Activated CD8-positive, alpha-beta memory T cell treated with anti-CD3 and anti-CD28 coated beads, Interleukin-2, amount 10 ng/mL, durations not matched to agents 7 days and 5 days (primary cell): ENCODE measurements at places on chromosomes 5 and 9. TPM values are rescaled to one million over a fixed set of nuclear protein-coding genes. Genes with fewer than 3 reads are reported as not detected.

ESM1 gene
- total RNA-seq = 0.21 TPM

KIF24 gene
- total RNA-seq = 9.3 TPM

SARDH gene
- 0.38 TPM for total RNA-seq

AFAP1L1 gene
- total RNA-seq = not detected

LRRC19 gene
- not detected for total RNA-seq

UNC5A gene
- not detected for total RNA-seq

ELOVL7 gene
- total RNA-seq = 0.44 TPM

GRCh38 chr9:5714501-5715401 lies 85.8 kb downstream of the RIC1 start:
- H3K36me3 ChIP-seq = peaks cover 58% of the 10 kb centered on the region
- no peak overlapping the region for H3K4me3 ChIP-seq
- H3K27me3 ChIP-seq = no peaks in the 10 kb centered on the region
- H3K27ac ChIP-seq = no peak overlapping the region
- no peaks in the 10 kb centered on the region for H3K4me1 ChIP-seq
- no peak for DNase-seq

DNA sequence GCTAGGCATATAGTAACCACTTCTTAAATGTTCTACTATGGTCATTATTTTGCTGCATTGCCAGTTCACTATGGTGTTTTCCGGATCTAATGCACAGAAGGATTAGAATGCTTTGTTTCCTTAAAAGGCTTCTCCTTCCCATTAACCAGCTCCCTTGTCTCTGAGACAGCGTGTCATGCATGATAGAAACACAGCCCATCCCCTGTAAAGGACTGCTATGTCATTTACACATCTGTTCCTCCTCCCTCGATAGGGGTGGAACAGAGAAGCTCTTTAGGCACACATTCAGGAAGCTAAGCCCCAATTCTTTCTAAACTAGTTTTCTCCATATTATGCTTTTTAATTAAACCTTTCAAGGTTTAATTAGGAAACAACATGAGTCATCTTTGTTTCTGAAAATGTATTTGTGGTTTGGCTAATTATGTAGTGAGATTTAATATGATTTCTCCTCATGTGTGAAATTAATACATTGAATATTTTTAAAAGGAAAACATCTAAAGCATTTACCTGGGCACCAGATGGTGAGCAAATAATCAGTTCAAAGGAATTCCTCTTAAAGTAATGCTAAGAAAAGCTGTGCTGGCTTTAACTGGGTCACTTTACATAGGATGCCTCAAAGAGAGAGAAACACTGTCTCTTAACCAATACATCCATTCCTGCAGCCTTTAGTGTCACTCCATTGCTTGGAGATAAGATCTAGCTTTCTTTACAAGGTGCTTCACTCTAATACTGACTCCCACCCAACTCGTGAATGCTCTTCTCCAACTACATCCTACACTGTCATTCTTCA lies 133.3 kb upstream of the PPP1R2B start:
- no peaks in the 10 kb centered on the region for H3K4me1 ChIP-seq
- H3K27me3 ChIP-seq = peaks cover 2% of the 10 kb centered on the region
- H3K27ac ChIP-seq = no peak overlapping the region
- H3K36me3 ChIP-seq = no peaks in the 10 kb centered on the region
- no peak overlapping the region for H3K4me3 ChIP-seq

DNA sequence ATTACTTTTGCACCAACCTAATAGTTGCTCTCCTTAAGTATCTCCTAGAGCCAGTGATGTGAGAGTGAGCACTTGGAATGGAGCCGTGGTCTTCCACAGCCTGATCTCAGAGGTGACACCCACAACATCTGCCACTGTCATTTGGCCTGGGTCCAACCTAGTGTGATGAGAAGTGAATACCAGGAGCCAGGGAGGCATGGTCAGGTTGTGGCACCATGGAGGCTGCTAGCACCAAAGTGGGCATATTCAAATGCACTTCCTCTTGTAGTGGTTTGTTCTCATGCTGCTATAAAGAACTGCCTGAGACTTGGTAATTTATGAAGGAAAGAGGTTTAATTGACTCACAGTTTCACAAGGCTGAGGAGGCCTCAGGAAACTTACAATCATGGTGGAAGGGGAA lies 22.6 kb upstream of the CEP72 start:
- no peak for DNase-seq
- no peak overlapping the region for H3K27ac ChIP-seq
- H3K27me3 ChIP-seq = peaks cover 28% of the 10 kb centered on the region
- no peaks in the 10 kb centered on the region for H3K4me1 ChIP-seq
- H3K4me3 ChIP-seq = no peak overlapping the region
- H3K36me3 ChIP-seq = no peaks in the 10 kb centered on the region

DNA sequence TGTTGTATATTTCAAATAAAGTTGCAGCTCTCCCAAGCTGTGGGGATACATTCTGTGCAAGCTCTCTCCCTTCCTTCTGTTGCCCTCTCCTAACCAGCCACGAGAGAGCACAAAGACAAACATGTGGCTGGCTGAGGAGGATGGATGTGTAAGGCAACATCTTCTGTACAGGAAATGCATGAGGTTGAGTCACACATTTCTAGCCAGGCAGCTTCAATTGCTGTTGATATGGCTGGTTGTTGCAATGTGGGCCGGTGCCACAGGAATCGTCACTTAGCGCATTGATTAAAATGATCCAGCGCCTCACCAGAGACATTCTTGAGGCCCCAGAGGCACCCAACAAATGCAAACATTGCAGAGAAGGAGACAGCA lies 207.1 kb downstream of the ICE1 start:
- H3K27ac ChIP-seq = no peak overlapping the region
- no peaks in the 10 kb centered on the region for H3K27me3 ChIP-seq
- H3K4me3 ChIP-seq = no peak overlapping the region
- H3K36me3 ChIP-seq = no peaks in the 10 kb centered on the region

- H3K27me3 ChIP-seq = no peaks in the 10 kb centered on the region
- no peak overlapping the region for H3K4me3 ChIP-seq
- H3K4me1 ChIP-seq = no peaks in the 10 kb centered on the region
Observed at GRCh38 chr5:24135536-24135935, 509.2 kb downstream of the CDH10 start.

- no peaks in the 10 kb centered on the region for H3K36me3 ChIP-seq
- no peaks in the 10 kb centered on the region for H3K4me1 ChIP-seq
- H3K4me3 ChIP-seq = no peak overlapping the region
- H3K27ac ChIP-seq = no peak overlapping the region
Observed at GRCh38 chr5:127369796-127370195, 79.2 kb downstream of the MEGF10 start.

DNA sequence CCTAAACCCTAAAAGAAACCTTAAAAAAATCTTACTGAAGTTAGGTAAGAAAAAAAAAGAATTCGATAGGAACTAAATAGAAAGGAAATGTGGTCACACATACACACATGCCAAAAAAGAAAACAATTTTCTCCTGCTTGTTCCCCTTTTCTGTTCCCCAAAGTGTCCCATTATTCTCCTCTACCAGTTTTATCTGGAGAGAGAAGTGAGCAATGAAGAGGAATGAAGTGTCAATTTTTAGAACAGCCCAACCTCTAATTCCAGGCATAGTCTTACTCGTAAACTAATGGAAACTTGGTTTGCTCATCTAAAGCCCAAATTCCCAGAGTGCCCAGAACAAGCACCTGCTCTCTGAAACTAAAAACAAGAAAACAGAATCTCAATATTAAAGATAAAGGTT lies 26.1 kb downstream of the AP3B1 start:
- DNase-seq = no peak
- no peaks in the 10 kb centered on the region for H3K27me3 ChIP-seq
- peaks cover 26% of the 10 kb centered on the region for H3K36me3 ChIP-seq

- no peaks in the 10 kb centered on the region for H3K27me3 ChIP-seq
- H3K4me1 ChIP-seq = no peaks in the 10 kb centered on the region
- H3K4me3 ChIP-seq = no peak overlapping the region
- no peaks in the 10 kb centered on the region for H3K36me3 ChIP-seq
- DNase-seq = no peak
Observed at GRCh38 chr5:11084111-11084510, 323.1 kb upstream of the DAP start.

DNA sequence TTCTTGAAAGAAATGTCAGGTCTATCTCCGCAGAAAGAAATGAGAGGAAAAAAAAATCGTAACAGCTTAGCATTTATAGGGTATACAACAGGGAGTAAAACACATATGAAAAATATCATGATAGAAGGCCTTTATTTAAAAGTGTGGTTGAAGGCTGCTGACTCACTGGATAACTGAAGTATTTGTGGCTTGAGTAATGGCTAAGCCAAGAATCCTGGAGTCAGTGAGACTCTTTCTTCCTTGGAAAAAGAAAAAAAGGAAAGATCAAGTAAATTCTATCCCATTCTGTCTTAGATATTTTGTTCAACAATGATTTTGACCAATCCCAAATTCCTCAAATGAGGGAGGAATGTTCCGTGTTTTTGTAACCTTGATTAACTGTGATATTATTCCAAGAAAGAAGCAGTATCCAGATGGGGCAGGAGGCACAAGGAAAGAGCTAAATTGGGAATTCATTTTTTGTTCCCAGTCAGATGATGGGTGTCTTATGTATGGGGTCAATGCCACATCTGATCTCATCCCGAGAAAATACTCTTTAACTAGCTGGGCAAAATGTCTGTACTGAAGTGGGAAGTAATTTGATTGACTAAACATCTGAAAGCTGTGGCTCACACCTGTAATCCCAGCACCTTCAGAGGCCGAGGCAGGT lies 64.3 kb upstream of the MYO10 start:
- DNase-seq = no peak
- no peaks in the 10 kb centered on the region for H3K36me3 ChIP-seq
- no peak overlapping the region for H3K4me3 ChIP-seq
- no peaks in the 10 kb centered on the region for H3K27me3 ChIP-seq
- no peaks in the 10 kb centered on the region for H3K4me1 ChIP-seq

GRCh38 chr5:14261235-14261634 lies 118.1 kb downstream of the TRIO start:
- no peaks in the 10 kb centered on the region for H3K36me3 ChIP-seq
- peaks cover 6% of the 10 kb centered on the region for H3K4me1 ChIP-seq
- no peak overlapping the region for H3K27ac ChIP-seq
- no peak for DNase-seq

- H3K36me3 ChIP-seq = no peaks in the 10 kb centered on the region
- no peak overlapping the region for H3K4me3 ChIP-seq
- no peak overlapping the region for H3K27ac ChIP-seq
- H3K4me1 ChIP-seq = no peaks in the 10 kb centered on the region
- H3K27me3 ChIP-seq = no peaks in the 10 kb centered on the region
- DNase-seq = no peak
Observed at GRCh38 chr5:33401482-33402390, 39.0 kb upstream of the TARS1 start.

GRCh38 chr9:5767968-5768932 lies 64.7 kb downstream of the ERMP1 start:
- H3K36me3 ChIP-seq = peaks cover 69% of the 10 kb centered on the region
- peaks cover 26% of the 10 kb centered on the region for H3K4me1 ChIP-seq
- H3K4me3 ChIP-seq = no peak overlapping the region
- no peaks in the 10 kb centered on the region for H3K27me3 ChIP-seq

GRCh38 chr5:88819301-88819999 lies 63.5 kb downstream of the MEF2C start:
- H3K27me3 ChIP-seq = peaks cover 8% of the 10 kb centered on the region
- no peak for DNase-seq
- H3K36me3 ChIP-seq = no peaks in the 10 kb centered on the region
- no peak overlapping the region for H3K4me3 ChIP-seq
- H3K27ac ChIP-seq = no peak overlapping the region

GRCh38 chr9:98983295-98984268 lies 39.9 kb downstream of the COL15A1 start:
- DNase-seq = no peak
- no peak overlapping the region for H3K27ac ChIP-seq
- no peak overlapping the region for H3K4me3 ChIP-seq
- H3K27me3 ChIP-seq = peaks cover 9% of the 10 kb centered on the region
